Natural killer cell (primary cell): ENCODE measurements at places on chromosomes 1 and 21.

DNA sequence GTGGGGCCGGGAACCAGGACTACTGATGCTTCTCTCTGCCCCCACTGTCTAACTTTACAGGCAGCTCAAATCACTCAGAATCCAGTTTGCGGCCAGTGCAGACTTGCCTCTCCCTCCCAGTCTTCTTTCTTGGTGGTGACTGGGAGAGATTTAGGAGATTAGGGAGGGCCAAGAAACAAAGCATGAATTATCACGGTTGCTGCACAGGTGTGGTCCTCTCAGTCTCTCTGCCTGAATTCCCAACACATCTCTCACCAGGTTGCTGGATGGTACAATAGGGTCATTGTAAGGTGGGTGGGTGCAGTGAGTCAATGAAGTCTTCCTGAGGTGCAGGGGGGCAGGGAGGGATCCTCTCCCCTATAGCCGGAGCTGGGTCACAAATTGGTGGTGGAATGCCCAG lies 12.6 kb downstream of the S100A11 start:
- no peak overlapping the region for H3K27ac ChIP-seq
- H3K4me3 ChIP-seq = no peak overlapping the region
- no peaks in the 10 kb centered on the region for H3K4me1 ChIP-seq

- no peak overlapping the region for H3K27ac ChIP-seq
- no peak overlapping the region for H3K4me3 ChIP-seq
- no peaks in the 10 kb centered on the region for H3K36me3 ChIP-seq
- H3K4me1 ChIP-seq = peaks cover 20% of the 10 kb centered on the region
These were observed 199.3 kb upstream of the JUN start for GRCh38 chr1:58983162-58983561.

DNA sequence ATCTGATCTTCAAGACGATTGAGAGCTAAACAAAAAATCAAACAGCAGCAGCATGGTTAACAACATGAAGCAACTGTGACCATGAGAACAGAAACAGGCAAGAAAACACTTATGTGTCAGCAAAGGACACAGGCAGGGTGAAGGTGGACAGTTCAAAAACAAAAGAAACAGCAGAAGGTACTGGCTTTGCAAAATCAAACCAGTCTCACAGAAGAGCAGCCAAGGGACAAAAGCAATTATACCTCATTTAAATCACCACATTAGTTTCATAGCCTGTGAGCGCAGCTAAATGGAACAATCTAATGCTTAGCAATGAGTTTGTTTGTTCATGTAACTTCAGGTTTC lies 59.1 kb downstream of the CAPN2 start:
- H3K27me3 ChIP-seq = no peaks in the 10 kb centered on the region
- no peak overlapping the region for H3K4me3 ChIP-seq
- no peak for DNase-seq
- no peak overlapping the region for H3K27ac ChIP-seq
- peaks cover 66% of the 10 kb centered on the region for H3K36me3 ChIP-seq

GRCh38 chr21:42989816-42990650 lies 15.7 kb downstream of the PKNOX1 start:
- H3K27me3 ChIP-seq = no peaks in the 10 kb centered on the region
- no peak for DNase-seq
- H3K4me1 ChIP-seq = no peaks in the 10 kb centered on the region
- no peak overlapping the region for H3K4me3 ChIP-seq
- H3K36me3 ChIP-seq = peaks cover 4% of the 10 kb centered on the region
- H3K27ac ChIP-seq = no peak overlapping the region

DNA sequence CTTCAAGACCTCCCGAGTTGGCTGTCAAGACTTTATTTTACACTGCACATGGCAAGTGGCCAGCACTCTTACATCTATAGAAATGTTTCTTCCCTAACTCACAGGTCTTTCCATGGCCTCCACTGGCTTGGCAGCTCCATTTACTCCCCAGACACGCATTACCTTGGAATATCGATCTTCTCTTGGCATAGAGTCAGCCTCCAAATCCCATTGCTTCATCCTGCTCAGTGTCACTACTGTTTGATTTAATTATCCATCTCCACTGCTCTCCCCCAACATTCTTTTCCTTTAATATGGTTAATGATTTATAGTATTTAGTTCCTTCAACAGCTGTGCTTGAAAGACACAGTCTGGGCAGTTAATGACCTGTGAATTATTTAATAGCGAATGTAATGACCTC lies 241.2 kb upstream of the MAP1LC3C start:
- no peaks in the 10 kb centered on the region for H3K36me3 ChIP-seq
- no peak overlapping the region for H3K4me3 ChIP-seq
- H3K27ac ChIP-seq = no peak overlapping the region
- no peaks in the 10 kb centered on the region for H3K4me1 ChIP-seq
- H3K27me3 ChIP-seq = no peaks in the 10 kb centered on the region

GRCh38 chr1:202085682-202086373 lies 36.9 kb upstream of the GPR37L1 start:
- H3K4me1 ChIP-seq = no peaks in the 10 kb centered on the region
- no peak for DNase-seq
- no peaks in the 10 kb centered on the region for H3K27me3 ChIP-seq
- H3K36me3 ChIP-seq = no peaks in the 10 kb centered on the region
- no peak overlapping the region for H3K4me3 ChIP-seq

GRCh38 chr21:44903050-44903685 lies 17.5 kb downstream of the ITGB2 start:
- DNase-seq = no peak
- peaks cover 97% of the 10 kb centered on the region for H3K36me3 ChIP-seq
- H3K27ac ChIP-seq = no peak overlapping the region
- no peaks in the 10 kb centered on the region for H3K27me3 ChIP-seq
- H3K4me3 ChIP-seq = no peak overlapping the region

- H3K27me3 ChIP-seq = no peaks in the 10 kb centered on the region
- peaks cover 22% of the 10 kb centered on the region for H3K4me1 ChIP-seq
- no peak for DNase-seq
- peaks cover 5% of the 10 kb centered on the region for H3K36me3 ChIP-seq
- no peak overlapping the region for H3K27ac ChIP-seq
These were observed 45.8 kb downstream of the TFF3 start for GRCh38 chr21:42269386-42269785.

DNA sequence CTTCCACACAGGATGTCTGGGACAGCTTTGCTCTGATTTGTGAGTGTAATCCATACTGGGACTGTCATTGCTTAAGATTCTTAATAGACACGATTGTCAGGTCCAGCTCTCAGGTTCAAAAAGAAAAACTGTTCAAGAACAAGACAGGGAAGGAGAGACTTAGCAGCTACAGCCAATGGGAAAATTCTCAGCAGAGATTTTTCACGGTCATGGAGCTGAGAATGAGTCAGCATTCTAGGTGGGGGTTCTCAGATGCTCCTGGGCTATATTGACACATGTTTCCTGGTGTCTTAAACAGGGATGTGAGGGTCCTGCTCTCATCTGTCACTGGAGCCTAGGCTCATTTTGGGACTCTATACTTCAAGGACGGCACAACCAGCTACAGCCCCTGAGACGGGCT lies 318.3 kb downstream of the RRAGC start:
- peaks cover 12% of the 10 kb centered on the region for H3K27me3 ChIP-seq
- no peak for DNase-seq
- no peaks in the 10 kb centered on the region for H3K4me1 ChIP-seq
- H3K27ac ChIP-seq = no peak overlapping the region
- H3K36me3 ChIP-seq = no peaks in the 10 kb centered on the region
- H3K4me3 ChIP-seq = no peak overlapping the region

DNA sequence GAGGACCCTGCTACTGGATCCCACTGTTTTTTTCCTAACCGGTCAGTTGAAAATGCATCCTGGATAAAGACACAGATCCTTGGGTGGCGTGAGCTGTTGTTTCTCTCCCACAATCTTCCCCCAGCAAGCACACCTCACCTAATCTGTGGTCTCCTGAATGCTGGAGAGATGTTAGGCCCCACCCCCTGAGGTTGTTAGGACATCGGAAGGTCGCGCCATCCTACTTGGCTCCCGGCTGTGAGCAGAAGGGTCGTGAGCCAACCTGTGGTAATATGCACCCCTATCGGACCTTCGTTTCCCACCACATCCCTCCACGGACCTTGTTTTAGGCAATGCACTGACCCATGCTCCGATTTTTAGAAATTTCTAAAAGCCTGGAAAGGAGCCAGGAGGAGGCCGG lies 89.9 kb upstream of the IPO9 start:
- H3K4me1 ChIP-seq = peaks cover 21% of the 10 kb centered on the region
- DNase-seq = no peak
- H3K27me3 ChIP-seq = peaks cover 6% of the 10 kb centered on the region
- H3K4me3 ChIP-seq = peak overlapping the region; percentile 74
- no peak overlapping the region for H3K27ac ChIP-seq

DNA sequence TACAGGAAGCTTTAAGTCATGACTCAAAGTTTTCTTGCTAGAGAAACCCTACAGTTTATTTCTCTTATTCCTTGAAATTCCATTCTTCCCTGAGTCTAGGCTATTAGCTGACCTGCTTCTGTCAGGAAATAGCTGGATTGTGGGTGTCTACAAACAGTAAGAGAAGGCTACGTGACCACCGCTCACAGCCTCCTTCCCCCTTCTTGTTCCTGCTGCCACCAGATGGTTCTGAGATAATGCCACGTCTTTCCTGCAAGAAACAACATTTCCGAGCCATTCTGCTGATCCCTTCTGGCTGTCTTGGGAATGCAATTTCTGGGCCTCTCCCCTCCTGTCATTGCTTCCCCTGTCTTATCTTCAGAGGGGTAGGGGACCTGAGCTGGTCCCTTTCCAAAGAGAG lies 128.9 kb upstream of the SGIP1 start:
- H3K27ac ChIP-seq = no peak overlapping the region
- no peaks in the 10 kb centered on the region for H3K27me3 ChIP-seq
- H3K4me3 ChIP-seq = no peak overlapping the region
- H3K36me3 ChIP-seq = no peaks in the 10 kb centered on the region
- DNase-seq = no peak

DNA sequence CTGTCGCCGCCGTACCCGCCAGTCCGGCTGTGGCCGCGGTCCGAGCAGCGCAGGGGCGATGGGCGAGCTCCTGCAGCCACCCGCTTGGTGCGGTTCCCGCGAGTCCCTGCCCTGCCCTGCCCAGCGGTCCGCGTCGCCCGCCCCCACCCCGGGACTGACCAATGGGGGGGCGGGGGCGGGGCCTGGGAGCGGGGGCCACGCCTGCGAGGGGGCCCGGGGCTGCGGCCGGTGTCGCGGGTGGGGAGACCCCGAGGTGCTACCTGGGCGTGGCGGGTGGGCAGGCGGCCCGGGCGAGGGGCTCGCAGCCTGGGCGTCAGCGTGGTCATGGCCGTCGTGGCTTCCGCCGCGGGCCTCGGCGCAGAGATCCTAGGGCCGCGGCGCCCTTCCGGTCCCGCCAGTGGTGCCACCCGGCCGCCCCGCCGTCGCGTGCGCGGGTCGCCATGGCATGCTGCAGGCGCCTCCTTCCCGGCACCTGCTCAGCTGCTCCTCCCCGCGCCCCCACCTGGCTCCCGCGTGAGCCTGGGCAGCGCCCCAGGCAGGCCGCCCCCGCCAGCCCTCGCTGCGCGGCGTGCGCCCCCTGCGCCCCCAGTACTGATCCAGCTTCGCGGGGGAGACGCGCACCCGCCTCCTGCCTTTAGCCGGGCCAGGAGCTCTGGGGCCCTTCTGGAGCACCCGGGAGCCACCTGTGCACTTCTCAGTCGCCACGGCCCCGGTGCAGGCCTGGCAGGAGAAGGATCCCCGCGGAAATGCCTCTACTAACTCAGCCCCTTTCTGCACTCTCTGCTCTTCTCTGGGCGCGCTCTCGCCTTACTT lies at the start of gene BMP8B:
BMP8B (minus strand) TSS at position 108 of the 813 bp plus-strand sequence. CDS start 380 bp downstream, outside the sequence.
- DNase-seq = peak; percentile 70
- H3K27me3 ChIP-seq = no peaks in the 10 kb centered on the region
- H3K27ac ChIP-seq = peak within 1 kb of the TSS; percentile 38

DNA sequence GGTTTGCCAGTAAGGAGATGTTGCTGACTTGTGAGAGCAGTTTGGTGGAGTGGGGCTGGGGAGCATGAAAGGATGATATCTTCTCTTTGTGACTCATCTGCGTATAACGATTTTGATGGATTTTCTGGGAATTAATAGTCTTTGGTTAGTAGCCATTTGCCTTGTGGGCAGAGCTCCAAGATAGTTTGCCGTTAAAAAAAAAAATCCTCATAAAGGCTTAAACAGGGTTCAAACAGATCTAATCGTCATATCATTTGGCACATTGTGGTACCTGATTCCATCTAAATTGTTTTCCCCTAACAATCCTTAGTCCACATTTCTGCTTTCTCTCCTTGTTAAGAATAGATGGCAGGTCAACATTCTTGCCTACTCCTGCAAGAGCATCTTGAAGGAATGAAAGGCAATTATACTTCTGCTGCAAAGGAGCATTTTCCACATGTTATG lies 168.0 kb downstream of the PPP1R12B start:
- H3K27ac ChIP-seq = no peak overlapping the region
- no peak overlapping the region for H3K4me3 ChIP-seq
- no peaks in the 10 kb centered on the region for H3K27me3 ChIP-seq

- no peaks in the 10 kb centered on the region for H3K4me1 ChIP-seq
- no peak for DNase-seq
- no peak overlapping the region for H3K4me3 ChIP-seq
- H3K27me3 ChIP-seq = no peaks in the 10 kb centered on the region
- H3K27ac ChIP-seq = no peak overlapping the region
- peaks cover 32% of the 10 kb centered on the region for H3K36me3 ChIP-seq
These were observed 16.6 kb downstream of the NUDC start for GRCh38 chr1:26938004-26938658.

GRCh38 chr1:8905582-8906191 lies 27.2 kb upstream of the ENO1 start:
- no peak overlapping the region for H3K4me3 ChIP-seq
- H3K27ac ChIP-seq = no peak overlapping the region
- no peaks in the 10 kb centered on the region for H3K27me3 ChIP-seq
- H3K36me3 ChIP-seq = no peaks in the 10 kb centered on the region

DNA sequence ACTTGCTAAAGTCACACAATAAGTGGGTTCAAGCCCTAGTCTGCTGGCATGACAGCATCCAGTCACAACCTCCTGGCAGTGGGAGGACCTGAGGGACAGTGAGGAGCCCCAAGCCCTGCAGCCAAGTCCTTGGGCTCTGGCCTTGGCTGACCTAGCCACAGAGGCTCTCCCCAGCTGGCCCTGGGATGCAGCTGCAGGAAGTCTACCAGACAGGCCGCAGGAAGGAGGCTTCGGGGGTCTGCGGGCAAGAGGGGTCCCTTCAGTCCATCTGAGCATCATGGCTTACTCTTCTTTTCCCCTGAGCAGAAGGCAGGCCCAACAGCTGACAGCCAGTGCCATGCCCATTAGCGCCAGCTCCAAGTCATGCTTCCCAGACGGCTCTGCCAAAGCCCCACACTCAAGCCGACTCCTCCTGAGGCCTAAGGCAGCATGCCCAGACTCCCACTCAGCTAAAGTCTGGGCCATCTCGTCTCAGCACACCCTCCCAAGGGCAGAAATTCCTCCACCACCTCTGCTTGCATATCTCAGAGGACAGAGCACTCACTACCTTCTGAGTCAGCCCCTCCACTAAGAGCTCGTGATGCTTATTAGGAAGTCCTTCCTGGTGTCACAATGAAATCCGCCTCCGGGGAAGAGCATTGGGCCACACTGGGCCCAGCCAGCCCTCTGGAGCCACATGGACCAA lies 20.1 kb downstream of the SLC1A7 start:
- H3K27me3 ChIP-seq = no peaks in the 10 kb centered on the region
- no peak overlapping the region for H3K4me3 ChIP-seq
- no peak for DNase-seq
- peaks cover 22% of the 10 kb centered on the region for H3K4me1 ChIP-seq
- no peaks in the 10 kb centered on the region for H3K36me3 ChIP-seq

- H3K27ac ChIP-seq = no peak overlapping the region
- H3K36me3 ChIP-seq = no peaks in the 10 kb centered on the region
- H3K4me3 ChIP-seq = no peak overlapping the region
- no peaks in the 10 kb centered on the region for H3K4me1 ChIP-seq
- no peak for DNase-seq
These were observed 97.6 kb downstream of the EPHB2 start for GRCh38 chr1:22808186-22808675.
